ENCODE measurements at places on chromosomes 6 and 20.

- no peak for DNase-seq
Measured at GRCh38 chr20:61203320-61203719, 48.7 kb upstream of the CDH4 start.

DNA sequence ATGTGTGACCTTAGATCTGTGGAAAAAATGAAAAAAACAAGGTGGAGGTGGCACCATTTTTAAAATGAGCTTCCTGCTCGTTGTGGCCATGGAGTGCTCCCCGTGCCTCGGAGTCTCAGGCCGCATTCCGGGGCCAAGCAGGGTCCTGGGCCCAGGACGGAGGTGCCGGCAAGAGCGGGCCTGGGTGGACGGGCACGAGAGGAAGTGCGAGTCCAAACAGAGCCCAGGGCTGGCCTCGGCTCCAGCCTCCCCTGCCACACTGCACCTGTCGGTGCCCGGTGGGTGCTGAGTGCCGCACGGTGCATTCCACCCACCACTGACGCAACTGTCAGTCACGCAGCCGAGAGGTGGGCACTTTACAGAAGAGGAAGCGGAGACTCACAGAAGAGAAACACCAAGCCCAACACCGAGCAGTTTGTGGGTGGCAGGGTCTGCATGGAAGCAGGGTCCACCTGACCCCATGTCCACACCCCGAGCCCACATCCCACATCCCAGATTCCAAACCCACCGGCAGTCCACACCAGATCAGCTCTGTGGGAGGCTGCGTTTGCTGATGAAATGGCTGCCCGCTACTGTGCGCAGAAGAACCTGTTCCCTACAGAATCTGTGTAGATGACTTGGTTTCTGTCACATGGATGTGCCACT lies 97.7 kb downstream of the PSMB1 start:
- no peak for DNase-seq

GRCh38 chr6:56552187-56553130 lies 90.2 kb downstream of the DST start:
- no peak for DNase-seq

GRCh38 chr20:25389401-25389857 lies 1.2 kb downstream of the ABHD12 start:
- DNase-seq = peak; percentile 6

GRCh38 chr6:133705731-133706130 lies 183.2 kb upstream of the TCF21 start:
- DNase-seq = no peak
